ENCODE measurements at places on chromosomes 11 and 22.

- DNase-seq = no peak
Observed at GRCh38 chr11:35040221-35040942, 98.6 kb upstream of the CD44 start.

GRCh38 chr11:124081483-124081882, 33.8 kb upstream of the VWA5A start:
- DNase-seq = no peak

GRCh38 chr11:47469361-47470179, 20.6 kb upstream of the RAPSN start:
- DNase-seq = no peak

GRCh38 chr11:8927233-8927632, 5.5 kb downstream of the C11orf16 start:
- DNase-seq = no peak

DNA sequence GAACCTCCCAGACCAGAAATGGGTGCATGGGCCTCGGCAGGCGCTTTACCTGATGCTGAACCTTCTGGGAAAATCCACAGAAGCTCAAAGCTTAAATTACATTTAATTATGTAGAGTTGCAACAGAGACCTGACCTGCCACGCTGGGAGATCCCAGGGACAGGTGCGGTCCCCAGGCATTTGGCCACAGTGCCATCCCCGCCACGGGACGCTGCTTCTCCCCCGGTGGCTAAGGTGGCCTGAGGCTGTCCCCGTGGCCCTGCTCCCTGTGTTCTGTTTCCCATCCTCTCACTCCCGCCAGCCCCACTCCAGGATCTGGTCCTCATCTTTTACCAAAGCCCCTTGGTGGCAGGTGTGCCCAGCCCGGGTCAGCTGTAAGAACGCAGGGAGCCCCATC, 39.6 kb downstream of the GRAMD4 start:
- no peak for DNase-seq

GRCh38 chr11:33997584-33998251, 53.8 kb upstream of the CAPRIN1 start:
- no peak for DNase-seq

DNA sequence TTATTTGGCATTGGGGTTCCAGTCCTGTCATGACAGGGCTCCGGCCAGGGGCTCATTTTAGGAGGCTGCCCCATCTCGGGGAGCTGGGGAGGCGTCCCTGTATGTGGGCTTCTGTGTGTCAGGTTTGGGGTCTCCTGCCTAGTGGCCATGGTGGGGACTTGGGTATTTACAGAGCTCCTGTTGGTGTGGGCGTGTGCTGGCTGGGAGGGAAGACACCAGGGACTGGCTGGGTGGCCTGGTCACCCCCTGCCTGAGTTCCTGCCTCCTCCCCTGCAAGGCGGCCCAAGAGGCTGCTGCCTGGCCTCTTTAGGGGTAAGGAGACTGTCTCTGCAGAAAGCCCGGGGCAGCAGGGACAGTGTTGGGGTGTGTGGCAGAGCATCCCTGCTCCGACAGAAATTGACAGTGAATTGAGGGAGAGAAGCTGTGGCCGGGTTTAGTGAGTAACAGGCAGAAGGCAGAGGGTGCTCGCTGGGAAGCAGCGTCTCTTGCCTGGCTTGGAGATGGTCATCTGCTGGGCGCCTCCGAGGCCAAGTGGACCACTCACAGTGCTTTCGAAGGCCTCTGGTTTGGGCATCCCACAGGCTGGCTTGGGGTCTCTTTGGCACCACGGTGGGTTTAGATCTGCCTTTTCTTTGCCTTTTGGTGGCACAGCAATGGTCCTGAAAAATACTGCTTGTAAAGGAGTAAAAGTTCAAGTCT, 40.3 kb upstream of the GRAMD4 start:
- DNase-seq = peak; percentile 21

DNA sequence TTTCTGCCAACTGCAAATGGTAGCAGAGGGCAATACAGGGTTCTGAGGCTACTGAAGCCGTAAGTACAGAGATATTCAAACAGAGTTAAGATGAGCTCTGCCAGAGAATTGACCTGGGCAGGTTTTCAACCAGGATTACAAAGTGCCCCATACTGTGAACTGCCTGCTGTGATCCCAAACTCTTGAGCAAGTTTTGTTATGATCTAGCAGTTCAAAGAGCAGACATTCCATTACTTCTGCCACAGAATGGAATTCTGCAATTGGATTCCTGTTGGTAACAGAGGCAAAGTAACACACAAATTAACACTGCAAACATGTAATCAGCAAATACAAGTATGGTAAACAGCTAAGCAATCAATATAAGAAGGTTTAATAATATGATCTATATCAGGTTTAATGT, 31.2 kb downstream of the ALG9 start:
- DNase-seq = no peak

DNA sequence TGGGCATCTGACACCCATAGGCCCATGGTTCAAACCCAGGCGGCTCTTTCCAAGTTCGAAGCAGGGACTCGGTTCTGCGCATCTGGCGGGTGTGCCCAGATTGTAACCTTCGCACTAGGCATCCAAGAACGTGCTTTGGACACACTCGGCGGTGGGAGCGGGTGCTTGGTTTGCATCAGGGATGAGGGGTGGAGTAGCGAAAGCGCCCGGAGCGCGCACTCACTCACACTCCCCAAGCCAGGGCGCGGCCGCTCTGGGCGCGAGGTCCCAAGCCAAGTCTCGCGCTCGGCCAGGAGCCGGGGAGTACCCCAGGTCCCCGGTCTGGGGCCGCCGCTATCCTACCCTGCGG, 243 bp upstream of the SYT9 start:
- DNase-seq = no peak

- no peak for DNase-seq
Observed at GRCh38 chr22:42747701-42748513, 27.2 kb upstream of the A4GALT start.

DNA sequence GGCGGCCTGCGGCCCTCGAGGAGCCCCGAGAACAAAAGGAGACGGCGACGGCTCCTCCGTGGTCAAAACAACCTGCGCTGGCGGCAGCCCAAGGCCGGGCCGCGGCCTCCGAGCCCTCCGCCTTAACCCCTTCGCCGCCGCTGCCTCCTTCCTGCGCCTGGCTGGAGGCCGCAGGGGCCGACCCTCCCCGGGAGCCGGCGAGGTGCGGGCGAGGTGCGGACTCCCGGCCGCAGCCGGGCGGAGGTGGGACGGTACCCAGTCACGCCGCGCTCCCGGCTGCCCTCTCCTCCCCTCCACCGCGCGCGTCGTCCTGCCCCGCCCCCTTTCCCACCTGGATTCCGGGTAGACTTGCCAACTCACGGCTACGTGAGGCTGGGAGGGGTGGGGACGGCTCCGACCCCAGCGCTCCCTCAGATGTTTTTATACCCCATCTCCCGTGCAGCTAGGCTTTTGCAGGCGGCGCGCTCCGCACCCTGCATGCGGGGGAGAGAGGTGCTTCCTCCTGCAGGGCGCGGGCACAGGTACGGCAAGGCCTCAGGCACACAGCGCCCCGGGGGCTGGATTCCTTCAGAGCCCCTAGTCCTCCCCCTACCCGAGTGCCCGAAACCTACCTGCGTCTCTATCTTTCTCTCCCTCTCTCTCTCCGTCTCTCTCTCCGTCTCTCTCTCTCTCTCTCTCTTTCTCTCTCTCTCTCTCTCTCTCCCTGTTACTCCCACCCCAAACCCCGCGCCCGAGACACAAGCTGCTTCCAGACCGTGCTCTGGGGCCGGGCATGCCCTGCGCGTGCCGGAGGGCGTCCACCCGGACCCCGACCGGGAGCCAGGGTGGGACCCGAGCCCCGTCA, 2.0 kb downstream of the PDGFB start:
- DNase-seq = no peak

GRCh38 chr22:27756212-27756660, 45.3 kb downstream of the MN1 start:
- DNase-seq = no peak

GRCh38 chr11:115325523-115325922, 178.7 kb downstream of the CADM1 start:
- DNase-seq = no peak
